ENCODE measurements at places on chromosomes 5 and 9. TPM values are rescaled to one million over a fixed set of nuclear protein-coding genes. Genes with fewer than 3 reads are reported as not detected.

ZBED3 gene
- 12.1 TPM for total RNA-seq

DNA sequence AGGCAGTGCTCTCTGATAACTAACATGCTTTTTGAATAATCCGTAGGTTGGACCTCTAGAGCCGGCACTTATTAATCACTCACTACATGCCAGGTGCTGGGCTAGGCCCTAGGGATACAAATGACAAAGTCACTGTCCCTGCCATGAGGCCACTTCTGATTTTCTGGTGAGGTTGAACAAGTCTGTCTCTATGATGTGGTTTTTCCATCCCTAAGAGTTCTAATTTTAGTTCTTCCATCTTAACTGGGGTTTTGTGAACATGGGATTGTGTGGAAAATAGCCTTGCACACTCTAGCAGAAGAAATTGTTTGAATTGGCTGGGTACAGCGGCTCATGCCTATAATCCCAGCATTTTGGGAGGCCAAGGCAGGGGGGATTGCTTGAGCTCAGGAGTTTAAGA, 64.6 kb downstream of the IL31RA start:
- no peak for DNase-seq

GRCh38 chr5:96718635-96719077, 56.5 kb downstream of the CAST start:
- DNase-seq = no peak

GRCh38 chr5:1743769-1744085, 55.9 kb downstream of the MRPL36 start:
- DNase-seq = no peak

DNA sequence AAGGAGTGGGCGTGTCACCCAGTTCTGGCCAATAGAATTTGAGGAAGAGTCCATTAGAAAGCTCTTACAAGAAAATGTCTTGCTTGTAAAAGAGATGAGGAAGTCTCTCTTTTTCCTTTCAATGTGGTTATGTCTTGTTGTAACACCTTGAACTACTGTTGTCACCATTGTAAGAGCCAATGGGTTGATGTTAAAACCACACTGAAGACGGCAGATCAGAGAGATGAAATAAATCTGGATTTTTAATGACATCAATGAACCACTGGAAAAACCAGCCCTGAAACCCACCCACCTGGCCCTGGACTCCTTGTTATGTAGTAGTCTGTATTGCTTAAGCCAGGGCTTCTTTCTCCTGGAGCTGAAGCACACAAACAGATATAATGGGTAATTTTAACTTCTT, 83.8 kb upstream of the ERCC6L2 start:
- no peak for DNase-seq

- DNase-seq = no peak
Measured at GRCh38 chr5:50697739-50698138, 31.3 kb downstream of the PARP8 start.

DNA sequence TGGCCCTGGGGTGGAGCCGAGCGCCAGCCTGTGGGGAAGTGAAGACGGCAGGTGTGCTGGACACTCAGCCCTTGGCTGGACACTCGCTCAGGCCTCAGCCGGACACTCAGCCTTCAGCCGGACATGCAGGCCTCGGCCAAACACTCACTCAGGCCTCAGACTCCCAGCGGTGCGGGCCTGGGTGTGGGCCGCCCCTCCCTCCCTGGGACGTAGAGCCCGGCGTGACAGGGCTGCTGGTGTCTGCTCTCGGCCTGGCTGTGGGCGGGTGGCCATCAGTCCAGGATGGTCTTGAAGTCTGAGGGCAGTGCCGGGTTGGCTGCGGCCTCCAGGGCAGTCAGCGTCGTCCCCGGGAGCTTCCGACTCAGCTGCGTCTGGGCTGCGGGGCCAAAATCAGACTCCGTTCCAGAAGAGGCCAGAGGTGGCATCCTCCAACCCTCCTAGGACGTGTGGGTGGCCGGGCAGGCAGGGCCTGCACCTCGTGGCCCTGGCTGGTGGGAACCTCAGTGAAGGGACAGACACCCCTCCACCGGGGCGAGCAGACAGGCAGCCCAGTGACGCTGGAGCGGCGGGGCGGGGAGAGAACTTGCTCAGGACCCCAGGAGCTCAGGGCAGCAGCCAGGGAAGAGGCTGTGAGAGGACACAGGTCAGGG, 28.4 kb downstream of the SLC6A18 start:
- no peak for DNase-seq

GRCh38 chr9:22855980-22856379, 409.4 kb downstream of the DMRTA1 start:
- no peak for DNase-seq

GADD45G gene
- total RNA-seq = 13.3 TPM

OMD gene
- not detected for total RNA-seq

DNA sequence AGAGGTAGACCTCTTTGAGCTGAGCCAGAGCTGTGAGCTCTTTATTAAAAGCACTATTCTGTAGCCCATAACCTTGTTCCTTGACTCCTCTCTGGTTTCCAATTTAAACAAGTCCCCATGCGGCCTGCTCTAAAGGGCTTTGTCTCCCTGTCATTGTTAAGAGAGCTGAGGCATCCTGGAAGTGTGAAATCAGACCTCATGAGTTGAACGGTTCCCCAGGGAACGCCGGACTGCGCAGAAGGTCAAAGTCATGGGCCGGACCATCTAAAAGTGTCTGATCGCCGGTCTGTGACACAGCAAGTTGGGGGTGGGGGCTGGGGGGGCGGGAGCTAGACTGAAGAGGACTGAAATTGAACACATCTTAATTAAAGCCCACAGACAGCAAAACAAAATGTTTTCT, 265.8 kb downstream of the SLF1 start:
- peak; percentile 43 for DNase-seq

DNA sequence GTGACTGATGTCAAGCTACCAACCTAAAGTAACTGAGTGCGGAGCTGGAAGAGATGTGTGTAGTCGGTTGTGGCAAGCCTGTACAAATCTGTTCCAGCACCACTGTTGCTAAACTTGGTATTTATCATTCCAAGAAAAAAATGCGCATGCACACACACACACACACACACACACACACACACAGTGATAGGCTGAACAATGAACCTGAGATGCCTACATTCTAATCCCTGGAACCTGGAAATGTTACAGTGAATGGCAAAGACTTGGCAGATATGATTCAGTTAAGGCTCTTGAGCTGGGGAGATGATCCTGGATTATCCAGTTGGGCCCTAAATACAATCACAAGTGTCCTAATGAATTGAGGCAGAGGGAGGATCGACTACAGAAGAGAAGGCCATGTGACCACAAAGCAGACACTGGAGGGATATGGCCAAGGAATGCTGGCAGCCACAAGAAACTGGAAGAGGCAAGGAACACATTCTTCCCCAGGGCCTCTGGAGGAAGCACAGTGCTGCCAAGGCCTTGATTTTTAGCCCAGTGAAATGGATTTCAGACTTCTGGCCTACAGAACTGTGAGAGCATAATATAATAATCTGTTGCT, 49.7 kb upstream of the LHFPL2 start:
- no peak for DNase-seq

GRCh38 chr9:127876026-127876763, 1.3 kb downstream of the AK1 start:
- no peak for DNase-seq

DDX46 gene
- 74.7 TPM for total RNA-seq

HMMR gene
- 44.4 TPM for total RNA-seq

DNA sequence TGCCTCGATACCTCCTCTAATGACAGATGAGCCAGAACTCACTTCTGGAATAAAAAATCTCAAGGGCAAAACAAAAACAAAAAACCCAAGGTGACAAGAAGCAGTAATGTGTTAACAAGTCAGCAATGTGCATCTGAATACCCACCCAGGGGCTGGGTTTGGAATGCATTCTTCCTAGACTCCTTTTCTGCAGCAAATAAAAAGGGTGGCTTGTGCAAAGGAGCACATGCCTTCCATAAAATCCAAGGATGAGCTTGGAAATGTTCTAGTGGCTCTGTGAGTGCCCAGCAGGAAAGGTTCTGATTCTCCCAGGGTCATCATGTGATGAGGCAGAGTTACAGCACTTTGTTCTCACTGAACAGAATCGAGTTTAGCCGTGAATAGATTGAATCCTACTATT, 599.9 kb downstream of the RAB3C start:
- no peak for DNase-seq

DNA sequence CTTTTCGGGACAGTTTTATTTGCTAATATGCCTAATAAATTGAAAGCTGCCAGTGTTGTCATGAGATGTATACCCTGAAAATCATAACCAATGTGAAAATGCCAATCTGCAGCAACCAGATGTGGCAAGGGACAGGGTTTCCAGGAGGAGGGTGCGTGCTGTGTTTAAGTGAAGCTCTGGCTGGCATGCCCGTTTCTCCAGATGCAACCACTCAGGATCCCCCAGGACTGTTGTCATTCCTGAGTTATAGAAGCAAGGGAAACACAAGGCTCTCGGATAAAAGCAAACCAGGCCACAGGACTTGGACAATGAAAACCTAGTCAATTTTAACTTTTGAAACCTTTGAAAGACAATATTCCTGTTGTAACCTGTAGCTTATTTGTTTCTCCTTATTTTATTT, 360.2 kb downstream of the SLIT3 start:
- DNase-seq = no peak

DNA sequence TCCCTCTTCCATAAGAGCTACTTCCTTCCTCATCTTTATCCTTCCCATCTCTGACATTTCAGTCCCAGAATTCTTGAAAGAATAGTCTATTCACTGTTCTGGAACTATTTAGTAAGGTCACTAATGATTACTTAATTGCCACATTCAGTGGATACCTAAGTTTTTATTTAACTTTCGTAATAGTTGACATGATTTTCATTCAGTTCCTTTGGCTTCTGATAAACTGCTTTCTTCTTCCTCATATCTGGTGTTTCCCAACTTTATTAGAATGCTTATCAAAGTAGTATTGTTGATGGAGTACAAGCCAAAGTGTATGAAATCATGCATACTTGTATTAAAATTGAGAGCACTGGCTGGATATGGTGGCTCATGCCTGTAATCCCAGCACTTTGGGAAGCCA, 10.8 kb downstream of the UBE2D2 start:
- no peak for DNase-seq

DNA sequence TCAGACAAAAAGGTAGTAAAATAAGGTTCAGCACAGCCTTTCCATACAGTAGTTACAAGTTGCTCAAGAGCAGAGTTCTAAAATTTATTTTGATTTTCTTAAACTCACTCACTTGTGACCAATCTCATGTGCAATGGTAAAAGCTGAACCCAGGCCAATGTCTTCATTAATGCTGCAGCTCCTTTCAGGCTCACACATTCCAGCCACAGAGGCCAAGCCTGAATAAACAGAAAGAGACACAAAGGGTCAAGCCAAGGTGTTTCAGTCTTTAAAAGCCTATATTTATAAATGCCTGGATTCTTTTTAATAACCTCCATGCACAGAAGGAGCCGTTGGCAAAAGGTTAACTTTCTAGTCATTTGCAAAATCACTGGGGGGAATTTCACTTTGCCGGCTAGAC, 152.5 kb downstream of the ADAMTS6 start:
- DNase-seq = no peak

DNA sequence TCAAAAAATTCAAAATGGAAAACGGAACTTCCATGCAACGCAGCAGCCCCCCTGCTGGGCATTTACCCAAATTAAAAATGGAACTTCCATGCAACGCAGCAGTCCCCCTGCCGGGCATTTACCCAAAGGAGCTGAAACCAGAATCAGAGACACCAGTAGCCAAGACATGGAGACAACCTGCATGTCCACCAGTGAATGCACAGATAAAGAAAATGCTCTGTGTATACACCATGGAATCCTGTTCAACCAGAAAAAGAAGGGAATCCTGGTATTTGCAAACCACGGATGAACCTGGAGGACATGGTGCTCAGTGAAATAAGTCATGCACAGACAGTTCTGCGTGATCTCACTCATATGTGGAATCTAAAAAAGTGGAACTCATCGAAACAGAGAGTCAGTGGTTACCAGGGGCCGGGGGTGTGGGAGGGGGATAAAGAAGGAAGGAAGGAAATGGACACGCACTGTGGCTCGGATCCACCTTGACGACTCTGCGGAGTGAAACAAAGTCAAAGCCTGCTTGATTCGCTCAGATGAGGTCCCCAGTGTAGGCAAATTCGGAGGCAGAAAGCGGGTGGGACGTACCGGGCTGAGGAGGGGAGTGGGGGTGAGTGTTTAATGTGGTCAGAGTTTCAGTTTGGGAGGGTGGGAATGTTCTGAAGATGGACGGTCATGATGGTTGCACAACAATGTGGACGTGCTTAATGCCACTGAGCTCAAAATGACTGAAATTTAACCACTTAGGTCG, 40.2 kb upstream of the EXOC3 start:
- no peak for DNase-seq

- DNase-seq = no peak
Measured at GRCh38 chr9:84493284-84493947, 152.9 kb upstream of the SLC28A3 start.

AGPAT2 gene
- total RNA-seq = 18.4 TPM

BTNL8 gene
- total RNA-seq = not detected

TMEM215 gene
- total RNA-seq = 0.57 TPM

- DNase-seq = peak; percentile 60
Measured at GRCh38 chr9:133991964-133992779, at the start of gene VAV2. TSS of gene VAV2 (minus strand) at chr9:133992324. CDS start at chr9:133992278, 46 bp downstream.

DNA sequence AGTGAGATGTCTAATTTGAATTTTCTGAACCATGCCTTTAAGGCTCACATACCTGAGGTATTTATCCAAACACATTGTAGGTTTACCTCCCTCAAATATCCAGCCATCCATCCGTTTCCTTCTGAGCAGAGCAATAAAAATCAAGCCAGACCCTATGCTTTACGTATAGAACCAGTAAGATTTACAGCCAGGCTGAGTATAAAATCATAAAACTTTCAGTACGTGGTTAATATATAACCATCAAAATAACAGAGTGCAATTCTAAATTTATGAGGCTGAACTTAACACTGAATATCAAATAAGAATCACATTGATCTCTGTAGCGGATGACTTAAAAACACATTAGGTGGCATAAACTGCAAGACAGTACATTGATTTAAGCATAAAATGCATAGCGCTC, 877.9 kb upstream of the WWC1 start:
- DNase-seq = no peak

DNA sequence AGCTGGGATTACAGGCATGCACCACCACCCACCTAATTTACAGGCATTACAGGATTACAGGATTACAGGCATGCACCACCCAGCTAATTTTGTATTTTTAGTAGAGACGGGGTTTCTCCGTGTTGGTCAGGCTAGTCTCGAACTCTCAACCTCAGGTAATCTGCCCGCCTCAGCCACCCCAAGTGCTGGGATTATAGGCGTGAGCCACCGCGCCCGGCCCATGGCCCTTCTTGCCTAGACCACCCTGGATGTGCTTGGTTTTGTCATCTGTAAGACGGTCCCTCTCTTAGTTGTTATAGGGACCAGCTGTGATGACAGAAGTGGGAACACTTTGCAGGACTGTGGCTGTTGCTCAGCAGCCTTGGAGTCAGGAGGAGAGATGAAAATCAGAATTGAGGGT, 3.5 kb upstream of the PHYKPL start:
- DNase-seq = no peak

NR5A1 gene
- total RNA-seq = 0.35 TPM

BARHL1 gene
- total RNA-seq = not detected

Measured in neural crest cell (in vitro differentiated cells).